Fibroblast of skin of back (primary cell): ENCODE measurements at places on chromosomes 13 and 19.
A peak's percentile ranks its signal among the peaks of the same experiment; 100 is the strongest.

DNA sequence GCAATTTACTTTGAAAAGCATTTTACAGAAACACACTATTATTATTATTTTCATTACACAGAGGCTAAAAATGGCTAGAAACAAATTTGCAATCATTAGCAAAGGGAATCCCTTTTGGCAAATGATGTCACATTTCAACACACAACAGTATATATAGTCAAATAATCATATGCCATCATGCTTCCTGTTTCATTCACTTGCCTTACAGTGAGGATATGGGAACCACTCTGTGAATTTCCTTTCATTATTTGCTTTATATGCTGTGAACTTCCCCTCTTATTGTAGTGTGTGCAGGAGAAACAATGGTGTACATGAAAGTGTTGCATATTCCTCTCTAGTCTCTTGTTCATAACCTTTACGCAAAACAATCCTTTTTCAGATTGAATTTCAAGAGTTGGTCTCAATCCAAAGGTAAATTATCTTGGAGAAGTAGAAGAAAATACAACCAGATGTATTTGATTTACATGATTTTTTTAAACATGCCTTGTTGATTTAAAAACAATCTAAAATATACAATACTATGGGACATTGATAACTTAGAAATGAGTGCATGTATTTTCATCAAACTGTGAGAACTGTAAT lies 657.3 kb downstream of the EFNB2 start:
- DNase-seq: no peak

DNA sequence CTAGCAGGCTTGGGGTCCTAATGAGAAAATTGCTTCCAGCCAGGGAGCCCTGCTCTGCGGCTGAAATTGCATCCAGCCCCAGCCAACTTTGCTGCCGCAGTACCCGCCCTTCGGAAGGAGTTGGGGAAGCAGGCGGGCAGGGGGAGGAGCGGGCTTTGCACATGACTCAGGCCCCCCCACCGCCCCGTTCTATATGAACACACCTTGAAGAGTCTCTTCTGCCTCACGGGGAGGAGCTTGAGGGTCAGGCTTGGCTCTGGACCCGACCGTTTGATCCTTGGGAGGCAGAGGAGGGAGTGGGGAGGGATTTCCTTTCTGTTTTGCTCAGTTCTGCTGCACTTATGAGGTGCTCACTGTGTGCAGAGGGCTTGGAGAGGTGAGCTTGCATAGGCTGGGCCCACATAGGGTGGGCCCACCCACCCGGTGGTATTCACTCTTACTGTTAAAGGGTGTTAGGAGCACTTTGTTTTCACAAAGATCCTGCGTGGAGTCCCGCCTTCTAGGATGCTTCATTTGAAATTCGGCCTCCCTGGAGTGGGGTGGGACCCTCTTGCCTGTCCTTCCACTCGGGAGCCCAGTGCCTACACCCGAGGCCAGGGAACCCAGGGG lies 46.5 kb downstream of the LYL1 start:
- peak; percentile 83 for DNase-seq

GRCh38 chr13:62920159-62920558 lies 1504.5 kb upstream of the PCDH20 start:
- no peak for DNase-seq

- DNase-seq: peak; percentile 48
These were observed at the start of gene CELF5 for GRCh38 chr19:3224346-3225168. Gene CELF5 (plus strand): TSS chr19:3224661. CDS start chr19:3224740, 79 bp downstream.

GRCh38 chr19:48608798-48609263 lies 2.3 kb downstream of the SPACA4 start:
- peak; percentile 49 for DNase-seq

DNA sequence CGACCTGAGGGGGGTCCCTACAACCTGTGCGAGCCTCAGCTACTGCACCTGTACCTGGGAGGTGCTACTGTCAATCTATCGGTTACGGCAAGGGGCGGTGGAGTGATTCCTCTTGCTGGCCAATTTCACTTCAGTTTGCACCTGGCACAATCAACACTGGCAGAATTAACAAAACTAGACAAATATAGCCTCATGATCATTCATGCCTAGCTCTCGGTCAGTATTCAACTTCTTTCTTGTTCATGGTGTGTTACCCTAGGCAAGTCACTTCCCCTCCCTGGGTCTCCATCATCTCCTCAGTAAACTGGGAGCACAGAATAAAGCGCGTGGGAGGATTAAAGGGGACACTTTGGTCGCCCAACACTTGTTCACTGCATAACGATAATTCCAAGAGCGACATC lies 618 bp downstream of the HAUS8 start:
- DNase-seq: no peak

- DNase-seq: peak; percentile 15
These were observed 1.3 kb upstream of the KCNC3 start for GRCh38 chr19:50330365-50331078.

DNA sequence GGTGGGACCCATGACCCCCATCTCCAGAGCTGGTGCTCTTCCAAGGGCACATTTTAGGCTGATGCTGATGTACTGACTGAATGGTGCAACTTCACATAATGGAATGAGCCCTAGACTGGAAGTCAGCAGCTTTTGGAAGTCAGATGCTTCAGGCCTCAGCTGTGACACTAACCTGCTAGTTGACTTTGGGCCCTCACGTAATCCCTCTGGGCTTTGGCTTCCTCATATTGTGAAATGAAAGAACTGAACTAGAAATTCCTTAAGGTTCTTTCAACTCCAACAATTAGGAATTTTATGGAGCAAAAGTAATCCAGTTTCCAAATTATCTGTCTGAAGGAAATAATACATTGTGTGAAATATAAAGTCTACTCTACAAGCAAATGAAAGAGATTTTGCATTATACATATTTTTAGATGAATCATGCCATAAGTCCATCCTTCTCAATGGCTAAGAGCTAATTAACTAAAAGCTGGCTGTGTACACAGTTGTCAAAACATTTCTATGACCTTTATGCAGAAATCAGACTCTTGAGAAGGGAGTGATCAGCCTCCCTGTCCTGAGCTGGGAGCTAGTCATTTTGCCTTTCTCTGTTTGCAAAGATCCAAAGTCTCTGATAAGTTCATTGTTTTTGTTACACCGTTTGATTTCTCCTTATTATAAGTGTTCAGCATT lies 204.2 kb downstream of the DCLK1 start:
- peak; percentile 43 for DNase-seq

DNA sequence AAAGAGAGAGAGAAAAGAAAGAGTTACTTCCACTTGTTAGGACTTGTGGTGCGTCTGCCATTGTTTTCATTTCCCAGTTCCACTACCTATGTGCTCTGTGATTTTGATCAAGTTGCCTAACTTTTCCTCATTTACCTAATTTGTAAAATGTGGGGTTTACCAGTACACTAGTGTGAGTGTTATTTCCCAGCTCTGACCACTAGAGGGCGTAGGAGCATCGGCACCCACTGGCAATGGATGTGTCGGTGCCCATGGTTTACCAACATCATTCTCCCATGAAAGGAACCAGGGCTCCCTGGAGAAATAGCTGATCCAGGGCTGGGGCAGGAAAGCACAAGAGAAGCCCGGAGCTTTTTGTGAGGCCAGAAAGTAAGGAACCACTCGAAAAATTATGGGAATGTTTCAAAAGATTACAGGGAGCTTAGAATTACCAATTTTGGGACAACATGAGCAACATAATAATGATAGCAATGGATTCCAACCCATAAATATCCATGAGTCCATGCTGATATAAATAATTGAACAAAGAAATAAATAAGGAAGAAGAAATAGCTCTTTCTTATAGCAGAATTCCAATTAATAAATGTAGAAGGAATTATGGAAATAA lies 15.1 kb upstream of the CEACAM4 start:
- peak; percentile 42 for DNase-seq

GRCh38 chr13:74945637-74946036 lies 536.3 kb downstream of the TBC1D4 start:
- no peak for DNase-seq

- DNase-seq: peak; percentile 23
These were observed 271.9 kb upstream of the GPC6 start for GRCh38 chr13:92954746-92955145.

GRCh38 chr13:74191410-74191809 lies 57.2 kb upstream of the KLF12 start:
- DNase-seq: no peak

DNA sequence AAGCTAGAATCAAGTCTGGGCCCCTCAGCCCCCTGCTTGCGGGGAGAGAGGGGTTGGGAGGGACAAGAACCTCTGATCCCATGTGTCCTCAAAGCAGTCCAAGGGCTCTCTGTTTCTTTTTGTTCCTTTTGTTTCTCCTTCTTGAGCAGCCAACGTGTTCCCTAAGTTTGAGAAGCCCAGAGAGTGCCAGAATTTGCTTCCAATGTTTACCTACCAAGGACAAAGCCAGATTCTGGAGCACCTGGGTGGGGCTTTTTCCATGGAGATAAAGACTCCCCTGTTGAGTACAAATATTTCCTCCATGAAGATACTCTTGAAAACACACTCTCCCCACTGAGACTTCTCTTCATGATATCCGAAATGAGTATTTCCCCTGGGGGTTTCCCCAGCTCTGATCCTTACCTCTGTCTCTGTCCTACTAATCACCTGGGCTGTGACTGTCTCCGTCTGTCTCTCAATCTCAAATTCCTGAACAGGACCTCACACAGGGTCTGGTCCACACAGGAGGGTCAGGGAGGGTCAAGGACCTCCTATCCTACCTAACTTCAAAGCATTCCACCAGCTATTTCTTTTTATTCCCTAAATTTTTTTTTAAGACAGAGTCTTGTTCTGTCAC lies 27.4 kb downstream of the CD177 start:
- no peak for DNase-seq

DNA sequence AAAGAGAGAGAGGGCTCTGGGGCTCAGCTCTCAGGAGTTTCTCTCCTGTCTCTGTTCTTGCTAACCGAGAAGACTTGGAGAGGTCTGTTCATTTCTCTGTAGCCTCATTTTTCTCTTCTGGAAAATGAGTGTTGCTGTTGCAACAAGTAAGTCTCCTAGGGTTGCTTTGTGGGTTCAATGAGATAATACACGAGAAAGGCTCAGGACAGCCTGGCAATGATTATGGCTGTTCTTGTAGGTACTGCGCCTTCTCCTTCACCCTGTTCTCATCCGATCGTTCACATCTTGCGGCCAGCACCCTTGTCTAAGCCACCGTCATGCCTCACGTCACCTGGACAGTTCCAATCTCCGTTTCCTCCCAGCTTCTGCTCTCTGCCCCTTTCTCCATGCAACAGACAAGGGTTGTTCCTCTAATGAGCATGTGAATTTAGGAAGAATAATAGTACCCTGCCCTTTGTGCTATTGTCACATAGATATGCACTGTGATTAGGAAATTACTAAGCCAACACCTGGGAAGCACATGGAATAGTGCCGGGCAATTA lies 4.2 kb downstream of the C5AR1 start:
- DNase-seq: no peak

GRCh38 chr19:34712395-34713261 lies 21.4 kb upstream of the ZNF181 start:
- peak; percentile 68 for DNase-seq

DNA sequence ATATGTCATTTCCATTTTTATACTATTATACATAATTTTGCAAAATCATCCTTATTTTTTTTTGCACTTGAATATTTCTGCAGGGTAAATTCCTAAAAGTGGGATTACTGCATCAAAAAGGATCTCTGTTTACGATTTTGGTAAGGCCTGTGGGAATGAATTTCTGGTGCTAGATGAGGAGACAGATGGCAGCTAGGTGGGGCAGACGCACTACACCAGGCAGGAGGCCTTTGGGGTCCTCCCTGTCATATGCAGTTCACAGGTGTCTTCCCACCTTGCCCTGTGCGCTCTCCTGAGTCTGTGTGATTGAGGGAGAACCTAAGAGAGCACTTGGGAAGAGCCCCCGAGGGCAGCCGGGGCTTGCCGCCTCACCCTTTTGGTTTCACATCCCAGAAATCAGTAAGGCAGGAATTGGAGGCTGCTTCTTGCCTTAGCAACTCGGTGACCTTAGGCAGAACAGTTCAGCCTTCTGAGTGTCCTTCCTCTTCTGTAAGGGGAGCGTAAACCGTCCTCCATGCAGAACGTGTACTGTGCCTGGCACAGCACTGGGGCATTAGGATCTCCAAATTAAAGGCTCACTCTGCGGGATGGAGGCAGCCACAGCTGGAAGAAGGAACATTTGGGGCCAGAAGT lies 13.4 kb upstream of the GJB2 start:
- DNase-seq: no peak
